ENCODE measurements at places on chromosomes 2 and 18.

DNA sequence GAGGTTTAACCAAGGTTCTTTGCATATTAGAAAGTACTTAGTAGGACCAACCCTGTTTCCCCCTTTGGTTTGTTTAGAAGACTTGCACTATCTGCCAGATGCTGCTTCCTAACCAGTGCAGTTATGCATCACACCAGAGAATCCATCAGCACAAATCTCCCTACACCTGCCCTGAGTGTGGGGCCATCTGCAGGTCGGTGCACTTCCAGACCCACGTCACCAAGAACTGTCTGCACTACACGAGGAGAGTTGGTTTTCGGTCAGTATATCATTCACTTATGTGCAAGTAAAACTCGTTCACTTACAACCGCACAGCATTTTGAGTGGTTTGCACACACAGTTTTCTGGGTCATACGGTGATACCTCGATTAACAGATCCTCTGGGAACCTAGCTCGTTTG lies 69.7 kb downstream of the ZNF532 start:
- no peak for DNase-seq

- no peak for DNase-seq
Measured at GRCh38 chr2:145230546-145230945, 710.6 kb upstream of the ZEB2 start.

- DNase-seq = no peak
Measured at GRCh38 chr18:8616028-8616401, 6.8 kb downstream of the RAB12 start.

DNA sequence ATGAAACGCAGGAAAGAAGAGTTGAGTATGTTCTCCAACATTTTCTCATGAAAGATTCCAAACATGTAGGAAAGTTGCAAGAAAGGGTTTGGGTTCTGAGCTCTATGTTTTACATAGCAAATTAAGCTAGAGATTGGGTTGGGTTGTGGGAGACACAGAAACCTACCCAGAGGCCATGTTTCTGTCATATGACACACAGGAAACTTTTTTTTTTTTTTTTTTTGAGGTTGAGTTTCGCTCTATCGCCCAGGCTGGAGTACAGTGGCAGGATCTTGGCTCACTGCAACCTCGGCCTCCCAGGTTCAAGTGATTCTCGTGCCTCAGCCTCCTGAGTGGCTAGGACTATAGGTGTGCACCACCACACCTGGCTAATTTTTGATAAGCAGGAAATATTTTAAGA lies 57.6 kb downstream of the DOCK10 start:
- DNase-seq = no peak

DNA sequence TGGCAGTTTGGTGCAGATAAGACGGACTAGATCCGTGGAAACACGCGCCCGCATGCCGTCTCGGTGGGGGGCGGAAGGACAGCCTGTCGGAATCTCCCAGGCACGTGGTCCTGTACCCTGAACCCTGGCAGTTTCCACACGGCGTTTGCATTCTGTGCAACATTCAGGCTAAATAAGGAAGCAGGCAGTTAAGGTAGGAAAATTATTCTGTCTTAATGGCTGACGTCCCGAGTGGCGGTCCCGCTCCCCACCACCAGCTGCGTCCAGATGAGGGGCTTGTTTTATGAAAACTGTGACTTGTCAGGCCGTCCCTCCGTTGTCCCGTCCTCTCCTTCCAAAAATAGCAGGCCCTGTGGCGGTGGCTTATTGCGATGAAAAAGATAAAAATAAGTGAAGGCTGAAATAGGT lies 120.2 kb downstream of the NFATC1 start:
- DNase-seq = no peak

DNA sequence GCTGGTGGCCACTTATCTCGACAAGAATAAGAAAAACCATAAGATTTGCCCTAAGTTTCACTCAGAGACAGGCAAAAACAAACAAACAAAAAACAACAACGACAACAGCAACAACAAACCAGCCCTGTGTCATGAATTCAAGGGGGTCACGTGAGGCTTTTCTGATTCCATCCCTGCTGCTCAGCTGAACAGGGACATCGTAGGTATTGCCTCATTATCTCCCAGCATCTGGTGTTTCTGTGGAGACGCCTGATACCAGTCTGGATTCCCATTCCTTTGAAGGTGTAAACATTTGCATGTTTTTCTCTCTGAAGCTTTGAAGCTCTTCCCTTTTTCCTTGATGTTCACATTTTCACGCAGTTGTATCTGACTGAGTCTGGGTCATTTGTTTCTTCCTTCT lies 117.4 kb downstream of the KCNF1 start:
- no peak for DNase-seq

DNA sequence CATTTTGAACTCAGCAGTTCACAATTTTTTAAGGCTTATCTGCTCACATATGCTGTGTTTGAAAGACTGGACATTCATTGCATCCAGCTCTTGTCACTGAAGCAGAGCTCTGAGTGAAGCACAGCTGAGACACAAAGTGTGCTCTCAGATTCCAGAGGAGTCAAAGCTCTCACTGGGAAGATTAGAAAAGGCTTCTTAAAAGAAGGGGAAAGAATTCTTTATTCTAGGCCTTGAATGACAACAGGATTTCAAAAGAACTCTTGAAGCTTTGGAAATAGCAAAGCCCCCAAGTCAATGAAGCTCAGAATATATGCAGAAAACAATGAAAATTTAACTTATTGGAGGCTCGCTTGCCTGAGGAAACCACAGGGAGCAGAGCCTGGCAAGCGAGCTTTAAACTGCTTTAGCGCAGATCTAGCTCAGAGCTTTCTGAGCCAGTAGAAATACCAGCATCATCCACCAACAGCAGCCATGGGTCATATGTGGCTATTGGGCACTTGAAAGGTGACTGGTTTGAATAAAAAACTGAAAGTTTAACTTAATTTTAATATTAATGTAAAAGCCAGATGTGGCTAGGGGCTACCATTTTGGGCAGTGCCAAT lies 369.7 kb downstream of the OSR1 start:
- DNase-seq = no peak

- no peak for DNase-seq
Measured at GRCh38 chr18:14927701-14928100, 179.7 kb downstream of the ANKRD30B start.
